Glutamatergic neuron (in vitro differentiated cells): ENCODE measurements at places on chromosomes 13 and 19.

GRCh38 chr13:43802511-43802910, 15.7 kb upstream of the ENOX1 start:
- no peak for DNase-seq

DNA sequence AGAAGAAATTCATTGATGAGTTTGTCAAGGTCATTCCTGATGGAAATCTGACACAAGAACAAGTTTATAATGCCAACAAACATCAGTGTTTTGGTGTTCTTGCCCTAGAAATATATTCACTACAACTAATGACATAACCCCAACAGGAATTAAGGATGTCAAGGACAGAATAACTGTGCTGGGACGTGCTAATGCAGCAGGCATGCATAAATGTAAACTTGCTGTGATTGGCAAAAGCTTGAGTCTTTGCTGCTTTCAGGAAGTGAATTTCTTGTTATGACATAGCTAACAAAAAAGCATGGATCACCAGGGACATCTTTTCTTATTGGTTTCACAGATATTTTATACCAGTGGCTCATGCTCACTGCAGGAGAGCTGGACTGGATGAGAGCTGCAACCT, 144.6 kb downstream of the KCTD12 start:
- DNase-seq, result no peak

DNA sequence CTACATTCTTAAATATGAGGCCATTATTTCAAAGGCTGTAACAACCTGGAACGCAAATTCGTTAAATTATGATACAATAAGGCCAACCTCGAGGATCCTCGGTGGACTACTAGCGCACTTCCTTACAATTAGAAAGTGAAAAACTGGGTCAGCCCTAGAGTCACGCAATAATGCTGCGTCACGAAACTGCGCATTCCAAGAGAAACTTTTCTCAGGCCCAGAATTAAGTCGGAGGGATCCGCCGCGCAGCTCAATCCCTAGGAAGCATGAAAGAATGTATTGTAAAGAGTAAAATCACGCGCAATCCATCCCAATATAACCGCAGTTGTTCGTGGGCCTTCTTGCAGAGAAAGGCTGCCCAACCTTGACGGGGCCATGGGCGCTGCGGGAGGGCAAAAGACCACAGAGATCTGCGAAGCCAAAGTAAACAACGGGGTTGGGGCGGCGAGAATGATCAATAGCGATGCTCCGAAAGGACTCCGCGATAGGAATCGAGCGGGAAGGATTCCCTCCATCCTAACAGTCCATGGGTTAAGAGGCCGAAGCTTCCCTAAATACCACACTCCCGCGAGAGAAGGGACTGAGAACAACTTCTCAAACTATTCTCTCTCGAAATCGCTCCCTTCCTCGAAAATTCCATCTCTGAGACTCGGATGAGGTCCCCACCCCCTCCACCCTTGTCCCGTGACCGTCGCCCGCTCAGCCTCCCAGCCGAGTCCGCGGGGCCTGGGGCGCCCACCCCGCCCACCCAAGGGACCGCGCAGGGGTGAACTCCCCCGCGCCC, 564 bp downstream of the SPART start:
- DNase-seq, result peak; percentile 41

GRCh38 chr13:59301174-59301567, 862.6 kb downstream of the DIAPH3 start:
- DNase-seq, result no peak

- no peak for DNase-seq
Observed at GRCh38 chr19:47768604-47769003, 9.9 kb upstream of the SELENOW start.

GRCh38 chr13:108734676-108735075, 105.3 kb downstream of the MYO16 start:
- no peak for DNase-seq
